HL-60 (cell line): ENCODE measurements at places on chromosomes 4 and X.
A peak's percentile ranks its signal among the peaks of the same experiment; 100 is the strongest.

DNA sequence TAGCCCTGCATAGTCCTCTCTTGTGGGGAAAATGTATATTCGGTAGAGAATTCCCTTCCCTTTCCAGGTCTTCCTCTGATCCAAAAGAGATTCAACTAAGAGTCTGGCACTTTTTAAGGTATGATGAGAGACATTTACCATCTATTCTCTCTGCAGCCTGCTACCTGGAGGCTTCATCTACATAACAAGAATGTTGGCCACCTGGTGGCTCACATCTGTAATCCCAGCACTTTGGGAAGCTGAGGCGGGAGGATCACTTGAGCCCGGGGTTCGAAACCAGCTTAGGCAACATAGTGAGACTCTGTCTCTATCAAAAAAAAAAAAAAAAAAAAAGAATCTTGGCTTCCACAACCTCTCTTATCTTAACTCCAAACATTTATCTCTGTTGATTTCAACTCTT is 40.4 kb upstream of the NOCT start:
- no peak for DNase-seq

GRCh38 chr4:23153076-23153475 is 460.3 kb downstream of the GBA3 start:
- no peak for DNase-seq

- DNase-seq: peak; percentile 8
Measured at GRCh38 chr4:128979934-128980333, 113.4 kb downstream of the SCLT1 start.

DNA sequence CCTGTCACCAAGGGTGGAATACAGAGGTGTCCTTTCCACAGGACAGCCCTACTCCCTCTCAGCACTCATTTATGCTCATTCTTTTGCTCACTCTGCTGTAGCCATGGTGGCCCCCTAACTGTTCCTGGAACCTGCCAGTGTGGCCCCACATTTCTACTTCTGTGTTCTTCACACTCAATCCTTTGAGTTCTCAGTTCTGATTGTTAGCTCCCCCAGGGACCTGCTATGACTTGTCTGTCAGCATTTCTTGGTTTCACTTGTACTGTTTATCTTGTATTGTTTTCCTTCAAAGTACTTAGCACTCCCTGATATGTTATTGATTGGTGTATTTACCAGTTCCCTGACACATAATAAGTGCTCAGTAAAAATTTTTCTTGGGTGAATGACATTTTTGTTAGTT is 14.9 kb downstream of the VBP1 start:
- no peak for DNase-seq

DNA sequence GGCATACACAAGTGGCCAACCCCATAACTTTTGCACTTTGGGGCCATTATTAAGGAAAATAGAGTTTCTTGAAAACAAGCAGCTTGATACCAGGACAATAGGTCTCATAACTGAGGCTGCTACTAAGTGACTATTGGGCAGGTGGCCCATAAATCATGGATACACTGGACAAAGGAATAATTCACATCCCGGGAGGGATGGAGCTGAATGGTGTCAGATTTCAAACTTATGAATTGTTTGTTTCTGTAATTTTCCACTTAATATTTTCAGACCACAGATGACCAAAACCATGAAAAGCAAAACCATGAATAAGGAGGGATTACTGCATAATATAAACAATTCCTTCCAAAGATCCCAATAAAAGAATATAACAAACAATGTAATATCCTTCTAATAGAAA is 114.4 kb downstream of the WDFY3 start:
- DNase-seq: no peak
